IPS DF 6.9 (cell line): ENCODE measurements at places on chromosomes 11 and 22.

GRCh38 chr11:116990811-116991210, 107.4 kb downstream of the SIK3 start:
- DNase-seq, result no peak

- DNase-seq, result no peak
Observed at GRCh38 chr11:69424748-69425147, 56.7 kb upstream of the LINC01488 start.

DNA sequence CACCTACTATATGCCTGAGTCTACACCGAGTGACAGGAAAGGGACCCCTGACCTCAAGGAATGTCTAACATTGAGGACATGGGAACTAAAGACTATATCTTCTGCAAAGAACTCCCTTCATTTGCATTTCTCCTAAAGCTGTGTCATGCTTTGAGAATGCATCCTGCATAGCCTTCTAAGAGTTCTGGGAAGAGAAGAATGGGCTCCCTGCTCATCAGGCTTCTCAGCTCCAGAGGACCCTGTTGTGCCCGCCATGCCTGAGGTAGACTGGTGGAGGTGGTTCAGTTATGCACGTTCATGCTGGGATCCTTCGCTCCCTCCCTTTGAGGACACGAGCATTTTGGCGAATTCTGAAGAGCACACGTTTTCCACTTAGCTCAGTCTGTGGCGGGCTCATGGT, 63.3 kb downstream of the GRIK4 start:
- DNase-seq, result no peak

GRCh38 chr11:76637491-76638269, 32.9 kb downstream of the LRRC32 start:
- DNase-seq, result no peak

DNA sequence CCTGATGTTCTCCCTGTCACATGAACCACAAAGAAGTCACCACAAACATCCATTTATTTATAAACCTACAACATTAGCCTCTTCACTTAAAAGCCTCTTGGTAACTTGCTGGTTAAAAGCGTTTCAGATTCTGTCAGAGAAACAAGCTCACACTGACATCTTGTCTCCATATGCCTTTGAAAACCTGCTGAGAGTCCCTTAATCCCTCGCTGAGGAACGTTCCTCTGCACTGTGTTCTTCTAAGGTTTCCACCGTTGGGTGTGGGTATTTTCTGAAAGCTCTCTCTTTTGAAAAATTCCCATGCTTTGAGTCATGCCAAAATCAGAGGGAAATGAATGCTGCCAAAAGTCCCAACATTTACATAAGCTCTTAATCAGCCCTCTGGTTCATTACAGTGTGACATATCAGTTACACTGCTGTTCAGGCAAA, 149.8 kb downstream of the CCDC34 start:
- DNase-seq, result no peak

DNA sequence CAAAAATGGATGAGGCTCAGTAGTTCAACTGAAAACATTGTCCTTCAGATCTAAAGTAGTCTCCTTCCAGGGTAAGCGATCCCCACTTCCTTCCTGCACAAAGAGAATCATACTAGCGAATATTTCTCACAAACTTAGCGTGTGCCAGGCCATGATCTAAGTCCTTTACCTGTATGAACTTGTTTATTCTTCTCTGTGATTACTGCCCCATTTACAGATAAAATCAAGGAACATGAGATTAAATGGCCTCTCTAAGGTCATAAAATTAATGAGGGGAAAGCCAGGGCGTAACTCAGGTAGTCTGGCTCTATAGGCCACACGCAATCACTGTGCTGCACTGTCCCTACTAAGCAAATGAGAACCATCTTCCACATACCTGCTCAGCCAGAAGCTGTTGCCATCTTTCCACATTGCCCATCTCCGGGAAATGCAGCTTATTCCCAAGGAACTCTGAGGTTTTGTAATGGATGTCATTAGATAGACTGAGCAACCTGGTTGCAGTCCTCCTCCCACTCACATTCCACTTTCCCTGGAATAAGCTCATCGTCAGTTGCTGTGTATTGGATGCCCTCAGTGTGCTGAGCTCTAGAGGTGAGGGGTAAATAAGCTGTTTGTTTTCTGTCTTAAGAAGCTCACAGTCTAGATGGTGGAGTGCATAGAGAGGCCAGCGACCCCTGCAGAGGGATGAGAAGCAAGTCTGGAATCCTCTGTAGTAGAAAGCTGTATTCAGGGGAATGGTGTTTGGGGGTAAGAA, 146.3 kb downstream of the SNX19 start:
- no peak for DNase-seq

DNA sequence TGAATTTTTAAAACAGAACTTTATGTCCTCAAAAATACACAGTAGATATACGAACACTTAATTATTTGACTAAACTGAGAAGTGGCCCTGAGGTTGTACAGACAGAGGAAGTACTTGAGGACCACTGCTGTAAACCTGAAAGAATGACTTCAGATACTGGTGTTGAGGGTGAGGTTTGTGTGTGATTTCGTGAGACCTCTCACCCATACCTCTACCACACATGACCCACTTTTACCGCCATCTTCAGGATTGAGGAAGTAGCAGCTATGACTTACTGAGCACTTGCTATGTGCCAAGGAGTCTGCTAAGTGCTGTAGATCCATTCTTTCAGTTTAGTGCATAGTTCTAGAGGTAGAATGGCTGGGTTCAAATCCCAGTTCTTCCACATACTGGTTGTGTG, 21.9 kb downstream of the MMP13 start:
- DNase-seq, result no peak

- DNase-seq, result no peak
Observed at GRCh38 chr11:28447226-28447625, 339.0 kb downstream of the METTL15 start.

DNA sequence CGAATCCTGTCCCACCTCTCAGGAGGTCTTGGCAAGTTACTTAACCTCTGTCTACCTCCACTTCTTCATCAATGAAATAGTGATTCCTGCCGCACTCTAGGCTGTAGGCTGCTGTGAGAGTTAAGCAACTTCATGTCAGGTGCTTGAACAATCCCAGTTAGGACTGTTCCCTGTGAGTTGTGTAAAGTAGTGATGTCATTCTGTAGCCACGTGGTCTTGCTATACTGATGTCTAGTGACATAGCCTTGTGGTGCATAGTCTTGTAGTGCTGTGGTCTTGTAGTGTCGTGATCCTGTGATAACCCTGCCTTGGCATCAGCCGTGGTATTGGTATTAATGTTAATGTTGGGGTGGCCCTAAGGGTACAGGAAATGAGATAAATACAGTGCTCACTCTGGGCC, 30.3 kb upstream of the PRR5 start:
- DNase-seq, result no peak

DNA sequence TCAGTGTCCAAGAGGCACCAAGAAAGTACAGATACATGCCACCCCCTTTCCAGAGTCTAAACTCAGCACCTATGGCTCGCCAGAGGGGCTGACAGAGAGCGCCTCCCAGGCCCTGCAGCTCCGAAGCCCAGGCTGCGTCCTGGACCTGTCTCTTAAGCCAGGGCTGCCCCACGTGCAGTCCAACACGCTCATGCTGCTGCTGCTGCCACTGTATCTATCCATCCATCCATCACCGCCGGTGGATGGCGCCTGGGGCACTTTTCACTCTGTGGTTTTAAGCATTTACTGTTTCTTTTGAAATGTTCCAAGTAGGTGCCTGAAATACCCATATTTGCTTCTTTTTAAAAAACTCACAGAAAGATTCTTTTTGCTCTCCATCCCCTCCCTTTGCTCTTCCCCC, 41.8 kb downstream of the MACROD1 start:
- no peak for DNase-seq

GRCh38 chr11:64538501-64538951, 52.5 kb upstream of the SLC22A12 start:
- DNase-seq, result no peak
